Activated CD8-positive, alpha-beta memory T cell treated with anti-CD3 and anti-CD28 coated beads for 1 hour (primary cell): ENCODE measurements at places on chromosomes 3 and 15.

- DNase-seq, result no peak
Observed at GRCh38 chr15:79105141-79105540, 14.6 kb upstream of the RASGRF1 start.

GRCh38 chr15:63531586-63531985 is 27.2 kb downstream of the USP3 start:
- DNase-seq, result no peak

DNA sequence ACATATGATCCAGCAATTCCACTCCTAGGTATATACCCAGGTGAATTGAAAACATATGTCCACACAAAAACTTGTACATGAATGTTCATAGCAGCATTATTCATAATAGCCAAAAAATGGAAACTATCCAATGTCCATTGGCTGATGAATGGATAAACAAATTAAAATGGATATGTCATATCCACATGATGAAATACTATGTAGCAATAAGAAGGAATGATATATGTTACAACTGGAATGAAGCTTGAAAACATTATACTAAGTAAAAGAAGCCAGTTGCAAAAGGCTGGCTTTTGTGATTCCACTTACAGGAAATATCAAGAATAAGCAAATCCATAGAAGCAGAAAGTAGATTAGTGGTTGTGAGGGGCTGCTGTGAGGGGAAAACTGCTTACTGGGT is 33.7 kb downstream of the BNC1 start:
- no peak for DNase-seq

DNA sequence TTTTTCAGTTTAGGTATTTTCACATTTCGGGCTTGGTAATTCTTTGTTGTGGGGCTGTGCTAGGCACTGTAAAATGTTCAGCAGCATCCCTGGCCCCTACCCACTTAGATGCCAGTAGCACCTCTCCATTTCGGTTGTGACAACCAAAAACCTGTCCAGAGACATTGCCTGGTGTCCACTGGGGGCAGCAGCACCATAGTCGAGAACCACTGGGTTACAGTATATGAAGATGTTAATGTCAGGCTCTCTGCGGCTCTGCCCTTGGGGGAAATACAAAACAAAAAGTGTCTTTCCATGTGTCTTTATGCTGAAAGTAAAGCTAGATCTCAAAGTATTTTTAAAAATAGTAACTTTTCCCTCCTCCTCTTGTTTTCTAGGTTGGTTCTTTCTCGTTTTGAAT is 177.2 kb downstream of the ITPR1 start:
- DNase-seq, result no peak

- no peak for DNase-seq
Observed at GRCh38 chr3:119015942-119016341, 18.7 kb downstream of the IGSF11 start.

- no peak for DNase-seq
Observed at GRCh38 chr3:61966200-61966599, 404.8 kb downstream of the PTPRG start.

GRCh38 chr3:162610261-162610660 is 1113.7 kb downstream of the OTOL1 start:
- no peak for DNase-seq

DNA sequence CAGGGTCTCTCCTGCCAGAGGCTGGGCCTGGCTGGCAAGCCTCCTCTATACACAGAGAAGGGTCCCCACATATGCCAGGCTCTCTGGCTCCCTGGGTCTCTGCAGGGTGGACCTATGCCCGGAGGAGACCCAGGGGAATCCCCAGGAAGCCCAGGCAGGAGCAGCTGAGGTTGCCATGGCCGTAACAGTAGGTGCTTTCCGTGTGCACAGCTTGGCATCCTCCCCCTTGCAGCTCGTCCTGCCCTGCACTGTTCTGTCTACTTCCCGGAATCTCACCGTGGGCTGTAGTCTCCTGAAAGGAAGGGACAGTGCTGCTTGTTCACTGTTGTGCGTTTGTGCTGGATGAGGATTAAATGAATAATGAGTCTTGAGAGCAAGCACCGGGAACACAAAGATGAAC is 47.8 kb downstream of the DAPK2 start:
- DNase-seq, result no peak

GRCh38 chr3:194488055-194488742 is 1.4 kb upstream of the ATP13A3 start:
- DNase-seq, result no peak

DNA sequence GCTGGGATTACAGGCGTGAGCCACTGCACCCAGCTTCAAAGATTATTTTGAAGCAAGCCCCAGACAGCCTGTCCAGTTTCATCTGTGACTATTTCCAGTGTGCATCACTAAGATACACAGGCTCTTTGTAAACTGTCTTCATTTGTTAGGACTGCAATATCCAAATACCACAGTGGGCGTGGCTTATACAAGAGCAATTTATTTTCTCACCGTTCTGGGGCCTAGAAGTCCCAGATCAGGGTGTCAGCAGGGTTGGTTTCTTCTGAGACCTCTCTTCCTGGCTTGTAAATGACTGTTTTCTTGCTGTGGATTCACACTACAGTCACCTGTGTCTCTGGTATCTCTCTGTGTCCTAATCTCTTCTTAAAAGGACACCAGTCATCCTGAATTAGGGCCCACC is 59.7 kb downstream of the RLBP1 start:
- no peak for DNase-seq

GRCh38 chr3:127712881-127713771 is 40.4 kb downstream of the ABTB1 start:
- no peak for DNase-seq
